NCI-H1436 (cell line): ENCODE measurements at places on chromosomes 4 and X.

GRCh38 chr4:126369076-126369475 is 1054.3 kb downstream of the FAT4 start:
- no peak for DNase-seq

DNA sequence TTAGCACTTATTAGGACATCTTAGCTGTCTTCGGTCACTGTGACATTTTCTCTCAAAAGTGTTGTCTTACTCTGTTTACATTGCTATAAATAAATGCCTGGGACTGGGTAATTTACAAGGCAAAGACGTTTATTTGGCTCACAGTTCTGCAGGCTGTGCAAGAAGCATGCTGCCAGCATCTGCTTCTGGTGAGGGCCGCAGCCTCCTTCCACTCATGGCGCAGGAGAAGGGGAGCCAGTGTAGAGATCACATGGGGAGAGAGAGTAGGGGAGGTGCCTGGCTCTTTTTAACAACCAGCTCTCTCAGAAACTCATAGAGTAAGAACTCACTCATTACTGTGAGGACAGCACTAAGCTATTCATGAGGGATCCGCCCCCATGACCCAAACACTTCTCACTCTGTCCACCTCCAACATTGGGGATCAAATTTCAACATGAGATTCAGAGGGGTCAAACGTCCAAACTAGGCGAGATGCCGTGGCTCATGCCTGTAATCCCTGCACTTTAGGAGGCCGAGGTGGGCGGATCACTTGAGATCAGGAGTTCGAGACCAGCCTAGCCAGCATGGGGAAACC is 43.5 kb upstream of the HERC6 start:
- no peak for DNase-seq

- DNase-seq, result no peak
Measured at GRCh38 chr4:52595001-52595400, 64.1 kb downstream of the USP46 start.

DNA sequence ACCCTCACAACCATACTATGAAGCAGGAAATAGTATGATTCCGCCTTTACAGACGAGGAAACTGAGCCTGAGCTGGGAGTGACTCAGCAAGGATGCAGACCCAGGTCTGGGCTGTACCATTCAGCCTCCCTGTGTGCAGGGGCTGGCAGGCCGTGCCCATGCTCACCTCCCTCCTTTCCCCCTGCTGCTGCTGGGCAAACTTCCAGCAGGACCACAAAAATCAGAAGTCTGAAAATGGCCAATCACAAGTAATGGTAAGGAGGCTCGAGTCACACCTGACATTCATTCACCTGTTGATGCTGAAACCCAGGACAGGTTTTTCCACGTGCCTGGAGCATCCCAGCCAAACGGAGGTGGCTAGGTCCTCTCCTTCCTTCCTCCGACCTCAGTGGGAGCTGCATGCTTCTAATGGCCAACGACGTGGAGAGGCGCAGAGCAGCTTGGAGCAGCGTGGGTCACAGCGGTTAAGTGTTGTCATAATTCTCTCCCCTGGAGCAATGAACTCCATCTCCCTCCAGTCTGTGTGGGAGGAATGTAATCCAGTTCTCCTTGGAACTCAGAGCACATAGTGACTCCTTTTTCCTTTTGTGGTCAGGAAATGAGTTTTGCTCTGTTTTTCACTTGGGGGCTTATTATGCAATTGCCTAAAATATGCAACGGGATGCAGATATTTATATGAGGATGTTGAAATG is 371.7 kb downstream of the BCOR start:
- no peak for DNase-seq
